ENCODE measurements at places on chromosomes 5 and 9.

GRCh38 chr9:135507104-135508035 lies 6.9 kb downstream of the MRPS2 start:
- no peak for DNase-seq

DNA sequence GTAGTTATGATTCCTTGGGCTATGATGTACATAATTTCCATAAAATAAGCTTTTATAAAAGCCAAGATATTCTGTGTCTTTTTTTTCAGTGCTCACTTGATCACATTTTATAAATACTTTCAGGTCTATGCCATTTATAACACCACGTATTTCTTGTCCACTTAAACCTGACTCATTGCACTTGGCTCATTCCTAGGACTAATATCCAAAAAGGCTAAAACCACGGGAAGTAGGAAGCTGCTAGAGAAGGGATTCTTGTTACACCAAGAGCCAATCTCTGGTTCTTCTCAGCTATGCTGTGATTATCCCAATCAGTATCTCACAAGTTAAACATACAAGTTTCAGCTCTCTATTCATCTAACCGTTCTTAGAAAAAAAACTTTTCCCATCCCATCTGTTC lies 80.4 kb upstream of the CDH6 start:
- DNase-seq: no peak

GRCh38 chr9:130666393-130667119 lies 2.2 kb downstream of the PRDM12 start:
- no peak for DNase-seq

GRCh38 chr5:166994226-166994625 lies 1297.2 kb upstream of the WWC1 start:
- DNase-seq: no peak

- DNase-seq: no peak
These were observed 4.4 kb downstream of the PDCD1LG2 start for GRCh38 chr9:5514617-5515260.

DNA sequence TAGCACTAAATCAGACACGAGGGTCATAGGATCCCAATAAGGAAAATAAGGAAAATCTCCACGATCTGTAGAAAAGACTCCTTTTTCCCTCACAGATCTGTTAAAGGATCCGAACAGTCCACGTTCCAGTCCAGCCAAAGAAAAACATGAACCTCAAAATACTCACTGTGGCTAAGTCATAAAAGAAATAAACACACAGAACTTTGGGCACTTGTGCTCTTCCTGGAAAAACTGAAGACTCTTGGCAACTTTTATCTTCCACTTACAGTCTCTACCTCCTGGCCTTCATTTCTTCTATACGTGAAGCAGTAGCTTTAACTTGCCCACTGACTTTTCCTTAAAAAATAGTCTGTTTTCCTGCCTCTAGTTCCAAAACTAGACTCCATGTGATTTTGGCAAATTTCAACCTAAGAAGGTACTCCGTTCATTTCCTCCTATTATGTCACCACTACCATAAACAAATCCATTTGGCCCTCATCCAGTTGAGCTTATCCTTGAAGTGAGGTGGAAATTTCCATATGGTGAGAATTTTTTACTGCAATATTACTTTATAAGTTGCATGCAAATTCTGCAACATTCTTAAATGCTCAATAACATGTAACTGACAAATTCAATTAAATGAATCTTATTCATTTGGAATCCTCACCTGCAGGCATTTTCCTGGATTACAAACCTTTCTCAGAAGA lies 5.3 kb upstream of the LHFPL2 start:
- no peak for DNase-seq

GRCh38 chr5:179732918-179733771 lies 523 bp downstream of the MAML1 start:
- DNase-seq: no peak

- DNase-seq: no peak
These were observed 862 bp upstream of the NDUFB6 start for GRCh38 chr9:32573821-32574220.

- DNase-seq: no peak
These were observed 223.9 kb upstream of the DMRT1 start for GRCh38 chr9:617445-618085.

DNA sequence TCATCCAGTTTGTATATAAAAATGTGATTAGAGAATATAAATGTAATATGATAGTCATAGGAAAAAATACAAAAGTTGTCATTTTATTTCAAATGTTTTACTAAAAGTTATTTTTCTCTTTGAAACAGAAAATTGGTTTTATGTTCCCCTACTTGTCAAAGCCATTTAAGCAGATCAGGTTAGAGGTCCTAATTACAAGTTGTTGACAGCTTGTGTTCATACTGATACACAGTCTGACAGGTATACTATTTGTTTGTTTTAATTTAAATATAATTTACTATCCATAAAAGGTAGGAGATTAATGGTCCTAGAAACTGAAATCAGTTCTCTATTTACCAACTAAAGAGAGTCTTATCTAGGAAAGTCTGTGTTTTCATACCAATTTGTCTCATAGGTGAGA lies 250.4 kb upstream of the TMEM161B start:
- no peak for DNase-seq

GRCh38 chr5:120236360-120236759 lies 227.7 kb upstream of the PRR16 start:
- DNase-seq: no peak

GRCh38 chr9:17967731-17968130 lies 388.9 kb downstream of the SH3GL2 start:
- no peak for DNase-seq

DNA sequence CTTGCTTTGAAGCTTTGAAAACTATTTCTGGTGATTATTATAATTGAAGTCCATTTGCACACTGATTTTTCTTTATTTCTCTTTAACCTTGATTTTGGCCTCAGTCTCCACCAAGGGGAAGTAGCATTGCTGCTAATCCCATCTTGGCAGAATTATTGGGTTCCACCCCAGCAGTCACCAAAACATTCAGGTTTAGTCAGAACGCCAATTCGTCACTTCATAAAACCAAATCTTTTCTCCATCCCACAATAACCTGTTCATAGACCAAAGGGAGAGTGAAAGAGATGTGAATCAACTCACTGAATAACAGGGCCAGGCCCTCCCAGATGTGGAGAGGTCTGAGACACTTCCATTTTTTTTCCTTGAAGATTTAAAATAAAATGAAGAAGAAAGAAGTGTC lies 95.1 kb upstream of the VCAN start:
- DNase-seq: no peak

DNA sequence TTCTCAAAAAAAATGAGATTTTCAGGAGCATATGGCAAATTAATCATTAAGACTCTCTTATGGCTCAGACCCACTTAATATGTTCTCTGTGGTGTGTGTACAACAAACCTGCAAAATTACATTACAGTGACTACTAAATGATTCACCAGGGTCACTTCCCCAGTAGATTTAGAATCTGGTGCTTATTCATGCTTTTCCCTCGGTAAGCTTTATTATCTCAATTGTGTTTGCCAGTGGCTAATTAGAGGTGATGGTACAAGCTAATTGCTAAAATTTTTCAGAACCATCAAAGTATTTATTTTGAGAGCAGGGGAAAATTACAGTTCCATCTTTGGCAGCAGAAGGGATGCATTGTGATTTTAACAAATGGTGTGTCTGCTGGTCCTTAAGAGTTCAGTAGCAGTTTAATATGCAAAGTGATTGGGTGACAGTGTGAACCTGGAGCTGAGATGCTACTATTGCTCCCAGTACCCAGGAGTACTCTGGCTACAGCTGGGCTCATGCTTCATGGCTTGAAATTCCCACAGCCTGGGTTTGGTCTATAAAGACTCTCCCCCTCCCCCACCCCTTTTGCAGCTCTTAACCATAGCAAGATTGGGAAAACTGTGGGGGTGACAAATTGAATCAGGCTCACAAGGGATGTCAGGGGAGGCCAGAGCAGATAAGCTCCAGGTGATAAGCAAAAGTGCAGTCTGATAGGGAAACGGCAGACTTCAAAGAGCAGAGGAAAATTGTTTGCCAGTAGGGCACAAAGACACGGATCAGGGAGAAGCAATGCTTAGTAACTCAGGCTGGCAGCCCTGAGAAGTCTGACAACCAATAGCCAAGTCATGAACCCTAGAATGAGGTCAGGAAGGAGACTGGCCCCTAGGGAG lies 92.8 kb upstream of the RAD23B start:
- no peak for DNase-seq

GRCh38 chr5:38734353-38734752 lies 111.5 kb upstream of the OSMR start:
- no peak for DNase-seq

GRCh38 chr9:447230-448025 lies 232.8 kb downstream of the DOCK8 start:
- DNase-seq: peak; percentile 28

DNA sequence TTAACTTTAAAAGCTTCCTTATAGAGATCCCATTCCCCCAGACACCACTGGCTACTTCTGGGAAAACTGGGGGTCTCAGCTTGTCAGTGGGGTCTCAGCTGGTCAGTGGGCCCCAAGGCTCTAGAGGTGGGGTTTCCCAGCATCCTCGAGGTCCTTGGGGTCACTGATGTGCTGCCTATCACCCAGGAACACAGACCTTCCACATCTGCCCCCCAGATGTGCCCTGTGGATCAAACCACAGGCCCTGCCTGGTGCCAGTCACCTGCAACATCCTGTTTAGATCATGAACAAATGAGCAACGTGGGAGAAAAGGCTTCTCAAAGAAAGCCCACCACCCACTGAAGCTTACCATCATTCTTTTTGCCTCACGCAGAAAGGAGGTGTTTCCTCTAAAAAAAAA lies 165.6 kb upstream of the FSTL4 start:
- no peak for DNase-seq

DNA sequence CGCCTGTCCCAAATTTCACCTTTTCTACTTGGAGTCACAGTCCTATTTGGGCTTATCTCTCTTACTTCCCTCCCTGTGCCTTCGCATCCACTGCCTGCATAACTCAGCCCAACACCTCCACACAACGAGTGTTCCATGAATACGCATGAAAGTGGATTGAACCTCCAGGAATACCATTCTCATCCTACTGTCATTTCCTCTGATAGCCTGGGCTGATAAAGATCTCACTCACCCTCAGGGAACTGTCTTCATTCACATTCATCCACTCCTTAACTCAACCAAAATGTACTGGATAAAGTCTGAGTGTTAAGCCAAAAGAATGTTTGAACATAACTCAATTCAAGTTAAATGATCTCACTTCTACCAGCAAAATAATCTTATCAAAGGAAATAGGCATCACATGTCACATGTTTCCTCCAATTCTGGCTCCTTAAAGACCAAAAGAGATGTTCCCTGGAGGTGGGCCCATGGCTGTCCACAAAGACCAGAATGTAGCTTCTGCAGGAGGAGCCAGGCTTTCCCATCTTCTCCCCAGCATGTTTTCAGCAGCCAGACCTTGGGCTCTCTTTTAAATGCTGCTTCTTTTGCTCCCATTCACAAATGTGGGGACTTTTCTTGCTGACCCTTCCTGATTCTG lies 28.4 kb upstream of the TRIO start:
- no peak for DNase-seq

- no peak for DNase-seq
These were observed 280.4 kb downstream of the CDH9 start for GRCh38 chr5:26757941-26758340.

DNA sequence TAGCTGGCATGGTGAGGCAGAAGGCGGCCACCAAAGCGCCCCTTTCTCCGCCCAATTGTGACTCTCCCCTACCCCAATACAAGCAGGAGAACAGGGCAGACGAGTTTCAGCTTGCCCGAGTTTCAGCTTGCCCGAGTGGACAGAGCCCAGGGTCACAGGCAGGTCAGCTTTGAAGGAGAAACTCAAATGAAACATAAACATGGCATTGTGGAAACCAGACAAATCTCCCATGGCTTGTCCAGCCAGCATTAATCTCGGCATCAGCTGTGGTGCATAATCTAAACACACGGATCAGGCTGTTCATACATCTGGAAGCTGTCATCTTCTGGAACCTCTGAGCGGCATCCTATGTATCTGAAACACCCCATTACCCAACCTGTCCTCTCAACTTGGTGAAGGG lies 16.9 kb downstream of the PTCH1 start:
- DNase-seq: no peak

DNA sequence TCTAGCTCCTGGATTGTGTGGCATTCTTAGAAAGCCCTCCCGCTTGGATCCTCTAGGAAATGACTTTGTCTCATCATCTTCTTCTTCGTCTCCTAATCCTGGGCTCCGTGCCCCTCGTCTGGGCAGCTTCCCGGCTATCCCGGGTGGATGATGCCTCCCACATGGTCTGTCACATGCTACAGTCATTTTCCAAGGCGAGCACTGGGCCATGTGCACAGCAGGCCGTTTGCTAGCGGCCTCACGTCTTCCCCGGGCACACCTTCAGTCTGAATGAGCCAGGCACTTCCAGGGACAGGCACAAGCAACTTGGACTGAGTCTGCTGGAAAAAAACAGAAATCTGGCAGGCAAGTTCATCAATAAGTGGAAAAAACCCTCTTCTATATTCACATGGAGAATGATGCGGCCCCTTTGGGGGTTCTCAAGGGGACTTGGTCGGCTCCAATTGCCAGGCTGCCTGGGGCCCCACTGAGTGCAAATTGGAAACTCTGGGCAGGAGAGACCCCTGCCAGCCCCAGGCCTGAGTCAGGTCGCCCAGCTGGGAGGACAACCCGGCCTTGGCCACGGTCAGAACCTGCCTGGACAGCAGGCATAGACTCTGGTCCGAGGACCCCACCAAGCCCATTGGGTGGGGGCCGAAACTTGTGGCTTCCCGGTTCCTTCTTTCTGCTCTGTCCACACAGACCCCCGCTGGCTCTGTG lies 11.1 kb upstream of the WNK2 start:
- no peak for DNase-seq

- no peak for DNase-seq
These were observed 320.9 kb downstream of the ZSWIM6 start for GRCh38 chr5:61652916-61653315.

All from activated CD8-positive, alpha-beta memory T cell treated with anti-CD3 and anti-CD28 coated beads for 1 hour (primary cell).